ENCODE measurements at places on chromosomes 16 and 17.

- DNase-seq = no peak
These were observed 52.2 kb upstream of the HAPSTR1 start for GRCh38 chr16:9039210-9039609.

DNA sequence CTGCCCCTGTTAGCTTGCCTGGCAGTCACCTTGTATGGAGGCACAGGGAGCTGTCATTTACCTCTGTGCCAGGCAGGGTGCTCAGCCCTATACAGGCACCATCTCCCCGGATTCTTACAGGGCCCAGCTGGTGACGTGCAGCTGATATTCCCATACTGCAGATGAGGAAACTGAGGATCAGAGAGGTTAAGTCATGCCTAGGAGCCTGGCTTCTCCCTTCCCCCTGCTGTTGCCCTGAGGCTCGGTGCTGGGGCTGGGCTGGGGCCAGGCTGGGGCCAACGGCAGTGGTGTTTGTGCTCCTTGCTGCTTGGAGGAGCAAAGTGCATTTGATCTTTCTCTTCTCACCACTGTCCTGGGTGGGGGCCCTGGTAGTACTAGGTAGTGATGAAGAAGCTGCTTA lies 54.7 kb upstream of the IL34 start:
- DNase-seq = no peak

DNA sequence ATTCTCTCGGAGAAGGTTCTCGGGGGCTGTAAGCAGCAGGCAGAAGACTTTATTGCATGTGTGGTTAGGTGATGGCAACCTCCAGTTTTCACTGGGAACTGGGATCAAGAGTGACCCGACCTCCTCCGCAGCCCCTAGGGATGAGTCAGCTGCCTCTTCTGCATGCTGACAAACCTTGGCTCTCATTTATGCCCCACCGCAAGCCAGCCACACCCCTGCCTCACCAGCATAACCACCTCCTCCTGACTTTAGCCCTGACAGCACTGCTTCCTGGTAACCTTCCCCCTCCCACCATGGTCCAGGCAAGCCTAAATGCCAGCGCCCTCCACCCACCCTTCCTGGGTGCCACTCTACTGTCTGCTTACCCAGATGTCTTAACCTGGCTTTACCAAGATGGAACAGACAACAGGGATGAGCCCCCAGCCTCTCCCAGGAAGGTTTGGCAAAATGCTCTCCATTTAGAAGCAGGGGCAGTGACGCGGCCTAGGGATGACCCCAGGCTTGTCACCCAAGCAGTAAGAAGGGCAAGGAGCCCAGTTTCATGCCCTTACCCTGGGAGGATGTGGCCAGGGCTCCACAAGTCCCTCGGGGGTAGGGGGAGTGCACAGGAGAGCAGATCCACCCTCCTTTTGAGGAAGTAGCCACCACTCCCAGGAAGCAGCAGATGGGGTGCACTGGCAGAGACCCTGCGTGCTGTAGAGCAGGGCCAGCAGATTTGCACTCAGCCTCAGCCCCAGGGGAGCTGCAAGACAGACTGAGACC lies 73.5 kb downstream of the GOSR1 start:
- no peak for DNase-seq

DNA sequence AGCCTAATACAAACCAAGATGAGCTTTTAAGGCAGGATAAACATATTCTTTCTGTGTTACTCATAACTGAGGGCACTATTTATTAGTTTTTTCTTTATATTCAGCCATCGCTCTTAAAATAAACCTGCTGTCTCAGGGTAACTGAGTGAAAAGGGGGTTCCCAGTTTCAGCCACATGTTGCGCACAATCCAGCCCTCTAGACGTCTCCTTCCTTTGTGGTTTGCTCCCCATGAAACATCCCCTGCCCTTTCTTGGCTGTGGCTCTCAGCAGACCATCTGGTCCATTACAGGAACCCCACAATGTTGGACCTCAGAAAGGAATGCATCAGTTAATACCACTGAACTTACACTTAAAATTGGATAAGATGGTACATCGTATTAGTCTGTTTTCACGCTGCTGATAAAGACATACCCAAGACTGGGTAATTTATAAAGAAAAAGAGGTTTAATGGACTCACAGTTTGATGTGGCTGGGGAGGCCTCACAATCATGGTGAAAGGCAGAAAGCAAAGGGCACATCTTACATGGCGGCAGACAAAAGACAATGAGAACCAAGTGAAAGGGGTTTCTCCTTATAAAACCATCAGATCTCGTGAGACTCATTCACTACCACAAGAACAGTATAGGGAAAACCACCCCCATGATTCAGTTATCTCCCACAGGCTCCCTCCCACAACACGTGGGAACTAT lies 12.6 kb upstream of the IL21R start:
- DNase-seq = no peak

GRCh38 chr16:733382-734207 lies 6.7 kb downstream of the HAGHL start:
- DNase-seq = no peak

DNA sequence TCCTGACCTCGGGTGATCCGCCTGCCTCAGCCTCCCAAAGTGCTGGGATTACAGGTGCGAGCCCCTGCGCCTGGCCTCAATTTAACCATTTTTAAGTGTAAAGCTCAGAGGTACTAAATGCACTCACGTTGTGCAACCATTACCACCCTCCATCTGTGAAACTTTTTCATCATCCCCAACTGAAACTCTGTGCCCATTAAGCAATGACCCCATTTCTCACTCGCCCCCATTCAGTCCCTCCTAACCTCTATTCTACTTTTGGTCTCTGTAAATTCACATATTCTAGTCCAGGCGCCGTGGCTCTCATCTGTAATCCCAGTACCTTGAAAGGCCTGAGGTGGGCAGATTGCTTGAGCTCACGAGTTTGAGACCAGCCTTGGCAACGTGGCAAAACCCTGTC lies 8.3 kb upstream of the SPNS3 start:
- DNase-seq = no peak

DNA sequence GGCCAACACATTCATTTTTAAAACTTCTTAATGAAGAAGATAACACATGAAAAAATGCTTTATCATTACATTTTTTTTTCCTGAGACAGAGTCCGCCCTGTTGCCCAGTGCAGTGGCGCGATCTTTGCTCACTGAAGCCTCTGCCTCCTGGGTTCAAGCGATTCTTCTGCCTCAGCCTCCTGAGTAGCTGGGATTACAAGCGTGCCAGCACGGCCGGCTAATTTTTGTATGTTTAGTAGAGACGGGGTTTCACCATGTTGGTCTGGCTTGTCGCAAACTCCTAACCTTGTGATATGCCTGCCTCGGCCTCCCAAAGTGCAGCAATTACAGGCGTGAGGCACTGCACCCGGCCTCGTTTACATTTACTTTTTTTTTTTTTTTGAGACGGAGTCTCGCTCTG lies 13.2 kb downstream of the HBQ1 start:
- DNase-seq = no peak

GRCh38 chr17:7431231-7431630 lies 2.6 kb downstream of the SPEM3 start:
- no peak for DNase-seq

- peak; percentile 5 for DNase-seq
These were observed 79.9 kb downstream of the TOX3 start for GRCh38 chr16:52466994-52467393.

DNA sequence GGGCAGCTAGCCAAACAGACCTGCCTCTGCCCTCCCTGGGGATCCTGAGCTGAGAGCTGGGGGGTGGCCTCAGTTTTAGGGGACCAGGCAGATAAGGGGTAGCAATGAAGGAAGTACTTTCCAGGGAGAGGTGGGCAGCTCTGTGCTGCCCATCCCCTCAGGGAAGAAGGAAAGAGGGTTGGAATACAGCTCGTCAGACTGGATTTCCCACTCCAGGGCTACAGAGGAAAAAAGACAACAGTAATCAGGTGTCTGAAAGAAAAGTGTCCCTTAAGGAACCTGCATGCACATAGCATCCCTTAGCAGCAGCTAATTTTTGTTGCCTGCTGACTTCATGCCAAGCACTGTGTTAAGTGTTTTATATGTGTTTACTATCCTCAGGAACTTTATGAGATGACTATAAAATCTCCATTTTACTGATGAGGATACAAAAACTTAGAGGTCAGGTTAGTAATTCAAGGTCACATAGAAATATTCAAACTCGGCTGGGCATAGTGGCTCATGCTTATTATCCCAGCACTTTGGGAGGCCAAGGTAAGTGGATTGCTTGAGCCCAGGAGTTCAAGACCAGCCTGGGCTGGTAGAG lies 3.2 kb upstream of the MRPL58 start:
- DNase-seq = no peak
